Activated T-cell treated with anti-CD3 and anti-CD28 coated beads, Interleukin-2, amount 50 U/mL, for 1 hour (primary cell): ENCODE measurements at places on chromosomes 4 and X.

GRCh38 chr4:41363384-41363981 is 106.8 kb downstream of the UCHL1 start:
- no peak for DNase-seq

DNA sequence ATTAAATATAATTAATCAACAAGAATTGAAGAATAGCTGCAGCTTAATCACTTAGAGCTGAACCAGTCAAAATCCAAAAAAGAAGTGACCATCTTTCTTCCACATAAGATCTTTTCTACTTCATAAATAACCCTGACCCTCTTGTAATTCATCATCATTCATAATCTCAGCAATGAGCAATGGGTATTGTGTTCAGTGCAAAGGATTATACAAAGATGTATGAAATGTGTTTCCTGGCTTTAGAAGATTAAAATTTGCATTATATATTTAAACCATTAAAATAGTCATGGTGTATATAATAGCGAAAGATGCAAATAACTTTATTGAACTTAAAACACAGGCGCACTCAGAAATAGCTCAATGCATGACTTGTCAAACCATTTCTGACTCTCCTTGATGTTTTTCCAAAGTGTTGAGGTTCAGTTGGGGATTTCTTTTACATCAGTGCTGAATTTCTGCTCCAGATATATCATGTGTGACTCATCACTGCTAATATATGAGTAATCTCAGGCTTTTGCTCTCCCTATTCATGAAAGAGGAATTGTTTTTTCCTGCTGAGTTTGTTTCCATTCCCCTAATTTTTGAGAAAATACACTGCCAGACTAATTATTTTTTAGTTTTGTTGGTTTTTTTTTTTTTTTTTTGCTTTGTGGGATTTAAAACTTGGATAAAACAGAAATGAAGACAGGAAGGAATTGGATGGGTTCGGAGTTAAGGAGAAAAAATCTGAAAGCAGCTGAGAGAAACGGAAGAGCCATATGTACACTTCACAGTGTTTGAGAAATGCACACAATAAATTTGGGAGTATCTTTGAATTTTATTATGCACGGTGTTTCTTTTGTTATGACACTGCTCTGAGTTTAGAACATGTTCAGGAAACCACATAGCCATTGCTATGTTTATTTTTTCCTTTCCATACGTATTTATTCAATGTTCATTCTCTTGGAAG is 290.1 kb upstream of the PCDH7 start:
- no peak for DNase-seq

- no peak for DNase-seq
Observed at GRCh38 chrX:50736656-50737055, 77.3 kb downstream of the SHROOM4 start.

GRCh38 chr4:174429701-174430410 is 92.4 kb downstream of the HPGD start:
- no peak for DNase-seq

DNA sequence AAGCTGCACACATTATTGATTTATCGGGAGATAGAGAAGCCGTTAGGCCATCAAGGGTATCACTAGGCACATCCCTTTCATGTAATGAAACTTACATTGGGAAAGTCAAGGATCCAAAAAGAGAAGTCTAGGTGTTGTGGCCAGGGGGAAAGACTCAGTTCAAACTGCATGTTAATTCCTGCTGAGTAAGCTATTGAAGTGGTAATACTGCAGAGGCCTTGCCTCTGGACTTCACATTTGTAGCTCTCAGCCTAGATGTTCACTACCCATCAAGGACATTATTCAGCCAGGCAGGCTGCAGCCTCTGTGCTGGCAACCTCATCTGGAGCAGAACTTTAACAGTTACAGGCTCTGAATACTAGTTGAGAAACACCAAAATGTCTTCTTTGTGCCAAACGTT is 2094.5 kb upstream of the AGA start:
- DNase-seq = no peak

- no peak for DNase-seq
Observed at GRCh38 chr4:42643685-42644084, 13.2 kb downstream of the ATP8A1 start.

DNA sequence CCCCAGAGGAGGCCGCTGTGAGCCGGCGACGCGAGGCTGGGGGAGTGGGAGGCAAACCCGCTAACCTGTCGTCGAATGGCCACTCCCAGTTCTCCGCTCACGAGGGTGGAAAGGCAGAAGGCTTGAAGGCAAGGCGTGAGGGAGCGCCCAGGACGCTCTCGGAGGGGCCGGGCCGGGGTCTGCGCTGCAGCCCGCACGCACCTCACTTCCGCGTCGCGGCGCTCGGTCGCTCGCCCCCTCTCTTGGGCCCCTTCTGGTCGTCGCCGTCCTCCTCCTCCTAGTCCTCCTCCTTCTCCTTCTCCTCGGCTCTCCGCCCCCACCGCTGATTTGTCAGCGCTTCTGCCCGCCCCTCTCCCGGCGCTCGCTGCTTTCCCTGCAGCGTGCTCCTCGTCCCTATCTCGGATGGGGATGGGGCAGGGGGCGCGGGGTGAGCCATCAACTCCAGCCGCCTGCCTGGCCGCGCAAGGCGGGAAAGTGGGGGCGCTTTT is at the start of gene SNCA:
Gene SNCA, minus strand, starts transcription at position 265 of the 488 bp plus-strand sequence. CDS start 1,494 bp downstream, outside the sequence.
- DNase-seq = peak; percentile 28

- DNase-seq = no peak
Observed at GRCh38 chr4:89486042-89486441, 178.4 kb upstream of the GPRIN3 start.

- DNase-seq = no peak
Observed at GRCh38 chr4:47498899-47499298, 13.8 kb downstream of the ATP10D start.

DNA sequence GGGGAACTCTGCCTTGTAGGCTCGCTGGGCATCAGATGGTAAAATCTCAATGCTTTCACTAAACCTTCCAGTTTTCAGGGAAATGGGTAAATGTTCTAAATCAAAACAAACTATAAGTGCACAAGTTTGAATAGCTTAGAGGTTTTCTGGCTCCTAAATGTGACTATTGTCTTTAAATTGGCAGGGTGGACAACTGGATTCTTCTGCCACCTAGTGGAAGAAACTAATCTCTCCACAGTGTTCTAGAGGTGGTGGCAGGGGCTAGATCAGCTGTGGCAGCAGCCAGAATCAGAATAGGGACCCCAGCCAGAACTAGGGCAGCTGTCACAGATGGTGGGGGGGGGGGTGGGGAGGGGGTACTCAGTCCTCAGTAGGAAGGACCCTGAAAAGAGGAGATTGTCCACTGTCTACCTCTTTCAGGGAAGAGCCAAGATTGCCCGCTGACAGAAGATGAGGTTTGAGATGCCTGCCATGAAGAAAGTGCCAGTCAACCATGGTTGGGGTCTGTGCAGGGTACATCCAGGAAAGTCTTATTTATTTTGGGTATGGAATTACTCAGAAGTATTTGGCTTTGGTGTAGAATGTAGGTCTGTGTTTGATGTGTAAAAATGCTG is 201.4 kb downstream of the CCNG2 start:
- no peak for DNase-seq

DNA sequence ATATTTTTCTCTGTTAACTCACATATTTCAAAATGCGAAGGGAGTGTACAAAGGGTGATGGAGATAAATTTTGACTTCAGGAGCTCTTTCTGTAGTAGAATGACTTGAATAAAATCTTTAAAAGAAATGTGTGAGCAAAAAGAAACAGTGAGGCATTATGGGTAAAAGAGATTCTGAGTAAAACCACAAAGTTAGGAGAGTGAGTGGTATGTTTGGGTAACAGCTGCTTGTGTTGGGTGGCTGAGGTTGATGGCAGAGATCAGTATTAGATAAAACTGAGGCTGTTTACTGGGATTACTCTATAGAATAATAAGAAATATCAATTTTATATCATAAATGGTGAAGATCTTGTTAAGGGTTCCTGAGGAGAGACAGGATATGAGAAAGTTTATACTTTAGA is 434.2 kb upstream of the AMOT start:
- no peak for DNase-seq

DNA sequence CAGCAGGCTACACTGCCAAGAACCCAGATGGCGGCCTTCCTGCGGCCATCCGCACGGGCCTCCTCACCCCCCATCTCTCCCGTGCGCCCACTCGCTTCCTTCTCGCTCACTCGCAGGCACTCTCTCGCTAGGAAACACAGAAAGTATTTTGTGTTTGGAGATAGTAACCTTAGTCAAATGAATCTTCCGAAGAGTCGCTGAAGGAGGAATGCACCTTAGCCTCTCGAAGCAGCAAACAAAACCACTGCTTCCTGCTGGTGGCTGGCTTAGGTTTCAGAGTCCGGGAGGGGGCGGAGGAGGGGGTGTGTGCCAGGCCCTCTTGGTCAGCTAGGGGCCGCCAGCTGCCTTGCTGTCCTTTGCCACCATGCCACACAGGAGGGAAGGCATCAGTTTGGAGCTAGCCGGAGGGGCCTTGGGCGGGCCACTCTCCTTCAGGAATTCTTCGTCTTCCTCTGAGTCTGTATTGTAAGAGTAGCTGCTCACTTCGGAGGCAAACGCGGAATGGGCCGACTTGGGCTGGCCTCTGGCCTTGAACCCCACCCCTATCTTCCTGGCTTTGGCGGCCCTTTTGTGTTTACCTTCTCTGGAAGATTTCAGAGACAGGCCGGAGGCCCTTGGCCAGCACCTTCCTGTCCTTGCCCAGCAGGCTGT is 73.2 kb upstream of the UCP1 start:
- DNase-seq = no peak

- DNase-seq = no peak
Observed at GRCh38 chr4:54942721-54943120, 182.7 kb downstream of the KDR start.

DNA sequence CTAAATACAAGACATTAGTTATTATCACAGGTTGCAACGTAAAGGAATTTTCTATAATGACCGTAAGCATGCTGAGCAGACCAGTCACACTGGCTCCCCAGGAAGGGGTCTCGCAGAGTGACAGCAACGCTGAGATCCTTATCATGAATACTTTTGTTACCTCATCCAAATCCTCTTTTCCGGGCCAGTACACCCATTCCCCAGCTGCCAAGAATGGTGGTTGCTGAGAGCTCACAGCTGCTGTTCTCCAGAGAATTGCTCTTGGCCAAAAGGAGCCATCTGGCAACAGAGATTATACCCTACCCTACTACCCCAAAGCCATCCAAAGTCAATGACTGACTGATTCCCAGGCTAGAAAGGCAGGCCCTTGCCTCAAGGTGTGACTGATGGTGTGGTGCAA is 91.6 kb downstream of the FUNDC1 start:
- DNase-seq = no peak

DNA sequence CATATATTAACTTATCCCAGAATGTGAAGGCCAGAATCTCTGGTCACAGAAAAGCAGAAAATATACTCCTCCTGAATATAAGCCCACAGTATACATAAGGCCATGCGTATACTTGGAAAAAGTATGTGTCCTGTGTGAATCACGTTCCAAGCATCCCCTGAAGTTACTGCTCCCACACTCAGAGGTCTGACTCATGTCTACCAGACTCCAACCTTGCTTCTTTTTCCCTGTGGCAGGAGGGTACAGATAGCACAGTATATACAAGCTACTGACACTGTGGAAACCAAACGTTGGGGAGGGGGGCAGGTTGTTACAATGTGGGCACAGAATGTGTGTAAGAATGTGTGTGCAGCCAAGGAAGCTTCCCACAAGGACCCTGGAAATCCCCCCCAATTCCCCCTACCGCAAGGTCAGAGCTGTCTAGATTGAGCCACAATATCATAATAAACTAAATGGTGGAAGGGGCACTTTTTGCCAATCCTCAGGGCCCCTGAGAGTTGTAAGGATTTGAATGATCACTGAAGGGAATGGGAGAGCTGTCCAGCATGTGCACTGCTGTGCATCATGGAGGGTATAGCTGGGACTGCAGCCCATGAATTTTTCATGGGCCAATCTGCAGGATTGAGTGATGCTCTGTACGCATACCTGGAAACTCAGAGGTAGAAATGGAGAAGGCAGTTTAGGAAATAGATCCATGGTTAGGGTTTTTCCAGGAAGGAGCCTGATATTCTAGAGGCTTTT is 7.4 kb upstream of the RELL1 start:
- DNase-seq = no peak

GRCh38 chrX:154458116-154458953 is at the start of gene PLXNA3:
PLXNA3 (plus strand) TSS chrX:154458281; CDS start chrX:154460184, 1,903 bp downstream.
- DNase-seq = peak; percentile 78

- no peak for DNase-seq
Observed at GRCh38 chr4:3662516-3662915, 103.7 kb upstream of the ADRA2C start.

- no peak for DNase-seq
Observed at GRCh38 chrX:106621836-106622235, 10.1 kb downstream of the RADX start.

DNA sequence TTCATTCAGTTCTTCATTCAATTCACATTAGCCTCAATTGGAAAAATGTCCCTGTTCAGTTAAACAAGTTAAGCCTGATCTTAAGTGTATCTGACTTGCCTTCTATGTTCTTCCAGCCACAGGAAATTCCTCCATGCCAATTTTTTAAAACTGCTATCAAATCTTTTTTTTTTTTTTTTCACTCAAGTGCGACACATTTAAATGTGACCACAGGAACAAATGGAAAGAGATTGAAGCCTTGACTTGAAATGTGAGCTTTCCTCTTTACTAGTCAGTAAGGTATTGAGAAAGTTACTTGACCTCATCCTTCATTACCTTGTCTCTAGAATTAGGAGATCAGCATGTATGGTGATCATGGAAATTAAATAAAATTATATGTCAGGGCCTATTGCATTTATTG is 165.1 kb downstream of the SLIT2 start:
- DNase-seq = no peak

GRCh38 chr4:40606239-40606767 is 23.4 kb downstream of the RBM47 start:
- DNase-seq = no peak

GRCh38 chr4:56728512-56728911 is 47.4 kb upstream of the HOPX start:
- DNase-seq = no peak

DNA sequence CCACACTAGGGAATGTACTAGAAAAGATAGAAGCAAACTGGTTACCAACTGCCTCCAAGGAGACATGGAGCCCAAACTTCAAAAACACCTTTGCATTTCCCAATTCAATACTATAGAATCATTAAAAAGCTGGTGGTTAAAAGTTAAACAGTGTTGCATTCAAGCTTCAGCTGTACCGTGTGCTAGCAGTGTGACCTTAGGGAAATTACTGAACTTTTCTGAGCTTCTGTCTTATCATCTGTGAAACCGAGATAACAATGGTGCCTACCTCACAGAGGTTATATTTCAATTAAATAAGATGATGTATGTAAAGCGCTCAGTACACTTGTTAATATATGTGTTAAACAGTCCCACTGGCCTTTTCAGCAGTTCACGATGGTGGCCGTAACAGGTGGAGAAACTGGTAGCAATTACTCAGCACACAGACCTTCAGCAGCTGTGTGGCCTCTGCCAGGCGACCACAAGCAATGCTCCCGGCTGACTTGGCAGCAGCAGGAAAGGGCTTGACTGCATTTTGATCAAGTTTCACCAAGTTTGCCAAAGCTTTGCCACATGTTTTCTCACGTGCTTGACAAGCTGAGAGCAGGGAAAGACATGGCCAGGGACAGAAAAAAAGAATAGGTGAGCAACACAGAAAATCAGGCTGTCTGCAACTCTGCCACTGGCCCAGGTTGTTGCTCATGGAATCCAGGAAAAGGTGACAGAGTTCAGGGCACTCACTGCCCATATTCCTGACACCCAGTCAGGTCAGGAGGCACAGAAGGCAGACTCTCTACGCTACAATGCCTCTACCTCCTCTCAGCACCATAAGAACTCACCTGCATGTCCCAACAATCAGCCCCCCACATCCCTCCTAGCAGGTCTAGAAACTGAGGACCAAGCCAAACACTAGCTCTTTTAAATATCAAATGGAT is 72.1 kb downstream of the PARM1 start:
- no peak for DNase-seq
